NCI-H526 (cell line): ENCODE measurements at places on chromosomes 7 and 10.

DNA sequence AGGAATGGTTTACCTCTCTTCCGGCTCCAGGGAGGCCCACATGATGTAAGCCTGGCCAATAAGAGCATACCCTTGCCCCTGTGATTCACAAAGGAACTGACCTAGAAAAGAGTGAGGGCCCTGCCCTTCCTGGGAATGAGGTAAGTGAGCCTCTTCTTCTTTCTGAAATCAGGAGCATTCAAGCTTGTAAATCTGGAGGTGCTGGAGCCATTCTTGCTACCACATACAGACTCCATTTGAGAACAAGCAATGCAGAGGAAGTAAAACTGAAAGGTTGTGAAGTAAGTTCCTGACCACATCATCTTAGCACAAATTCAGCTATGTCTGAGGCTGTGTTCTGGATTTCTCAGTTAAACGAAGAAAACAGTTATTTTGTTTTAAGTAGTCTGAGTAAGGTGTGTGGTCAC is 132.2 kb downstream of the CD36 start:
- no peak for DNase-seq

DNA sequence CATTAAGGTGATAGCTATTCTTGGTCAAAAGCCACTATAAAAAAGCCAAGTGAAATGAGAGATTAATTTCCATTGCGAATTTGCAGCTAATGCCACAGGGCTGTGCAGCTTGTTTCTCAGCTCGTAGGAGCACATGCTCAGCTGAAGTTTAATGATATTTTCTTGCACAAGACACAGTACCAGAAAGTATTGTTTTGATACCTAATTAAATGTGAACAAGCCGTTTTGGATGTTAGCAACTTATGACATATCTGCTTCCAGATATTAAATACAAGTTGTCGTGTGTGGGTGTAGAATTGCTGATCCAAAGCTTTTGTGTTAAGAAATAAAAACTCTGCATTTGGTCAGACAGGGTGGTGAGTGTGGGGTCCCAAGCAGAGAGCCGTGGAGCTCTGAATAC is 47.2 kb downstream of the ADARB2 start:
- DNase-seq, result no peak

- no peak for DNase-seq
Measured at GRCh38 chr7:82926477-82926876, 236.2 kb downstream of the PCLO start.

DNA sequence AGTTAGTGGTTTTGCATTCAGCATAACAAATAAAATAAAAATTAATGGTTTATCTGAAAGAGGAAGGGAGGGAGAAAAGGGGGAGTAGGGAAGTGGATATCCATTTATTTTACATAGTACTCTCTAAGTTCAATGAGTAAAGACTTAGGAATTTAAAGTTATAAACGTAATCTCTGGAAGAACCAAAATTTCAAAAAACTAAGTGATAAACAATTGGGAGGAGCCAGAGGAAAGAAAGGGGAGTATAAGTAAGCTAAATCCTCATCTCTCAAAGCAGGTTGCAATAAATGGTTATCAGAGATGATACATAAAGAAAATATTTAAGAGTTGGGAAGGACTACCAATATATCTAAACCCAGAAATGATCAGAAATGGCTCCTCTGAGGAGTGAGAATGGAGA is 46.4 kb downstream of the ANK3 start:
- DNase-seq, result no peak

- DNase-seq, result no peak
Measured at GRCh38 chr10:123552760-123553554, 113.2 kb upstream of the GPR26 start.

DNA sequence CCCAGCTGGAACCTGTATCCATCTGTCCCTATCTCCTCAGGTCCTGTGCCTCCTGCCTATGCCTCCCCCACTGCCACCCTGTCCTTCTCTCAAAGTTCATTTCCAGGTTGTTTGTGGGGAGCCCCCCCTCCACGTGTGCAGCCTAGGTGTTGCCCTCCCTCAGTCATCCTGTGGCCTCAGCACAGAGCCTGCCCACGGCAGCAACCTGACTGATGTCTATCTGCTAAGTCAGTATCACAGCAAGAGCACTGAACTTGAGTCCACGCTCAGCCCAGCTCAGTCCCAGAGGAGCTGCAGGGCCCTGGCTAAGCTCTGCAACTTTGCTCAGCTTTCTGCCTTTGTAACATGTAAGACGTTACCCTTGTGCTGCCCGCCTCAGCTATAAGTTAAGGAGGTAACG is 28.7 kb downstream of the FAM53B start:
- no peak for DNase-seq

DNA sequence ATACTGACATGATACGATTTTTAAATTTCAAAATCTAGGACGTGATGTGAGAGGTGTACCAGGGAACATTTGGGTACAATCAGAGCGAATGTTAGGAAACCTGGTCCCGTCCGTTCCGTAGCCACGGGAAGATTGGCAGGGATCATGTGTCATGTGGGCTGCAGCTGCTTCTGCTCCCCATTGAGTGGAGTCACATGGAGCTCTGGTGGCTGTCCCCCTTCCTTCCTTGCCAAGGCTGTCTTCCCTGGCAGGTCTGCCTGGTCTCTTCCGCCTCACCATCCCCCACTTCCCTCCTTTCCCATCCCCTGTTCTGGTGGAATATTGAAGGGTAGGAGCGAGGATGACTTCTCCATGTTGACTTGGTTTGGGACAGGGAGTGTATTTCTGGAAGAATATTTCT is 33.8 kb upstream of the FAM180A start:
- DNase-seq, result no peak

DNA sequence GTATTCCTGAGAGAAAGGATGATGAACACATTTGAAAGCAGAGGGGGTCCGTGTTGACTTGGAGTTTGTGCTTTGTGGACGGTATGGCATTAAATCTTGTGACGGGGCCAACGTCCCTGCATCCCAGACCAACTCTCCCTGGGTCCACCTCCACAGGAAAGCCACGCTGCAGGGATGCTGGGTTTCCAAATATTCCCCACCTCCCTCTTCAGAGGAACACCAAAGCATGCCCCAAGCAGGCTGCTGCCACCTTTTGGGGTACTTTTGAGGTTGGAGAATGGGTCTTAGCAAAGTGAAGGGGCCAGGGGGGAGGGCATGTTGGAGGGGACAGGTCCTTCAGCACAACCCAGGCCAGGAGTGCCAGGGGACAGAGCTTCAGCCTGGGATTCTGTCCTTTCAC is 504.4 kb downstream of the TCERG1L start:
- DNase-seq, result no peak

GRCh38 chr7:114988755-114989375 is 67.0 kb downstream of the MDFIC start:
- no peak for DNase-seq

- DNase-seq, result no peak
Measured at GRCh38 chr10:21138769-21139340, 241.7 kb upstream of the NEBL start.

GRCh38 chr7:20005081-20005480 is 212.1 kb downstream of the MACC1 start:
- no peak for DNase-seq

GRCh38 chr10:30823651-30824050 is 194.1 kb upstream of the LYZL2 start:
- DNase-seq, result no peak

- DNase-seq, result no peak
Measured at GRCh38 chr7:132544999-132545398, 31.3 kb downstream of the PLXNA4 start.

DNA sequence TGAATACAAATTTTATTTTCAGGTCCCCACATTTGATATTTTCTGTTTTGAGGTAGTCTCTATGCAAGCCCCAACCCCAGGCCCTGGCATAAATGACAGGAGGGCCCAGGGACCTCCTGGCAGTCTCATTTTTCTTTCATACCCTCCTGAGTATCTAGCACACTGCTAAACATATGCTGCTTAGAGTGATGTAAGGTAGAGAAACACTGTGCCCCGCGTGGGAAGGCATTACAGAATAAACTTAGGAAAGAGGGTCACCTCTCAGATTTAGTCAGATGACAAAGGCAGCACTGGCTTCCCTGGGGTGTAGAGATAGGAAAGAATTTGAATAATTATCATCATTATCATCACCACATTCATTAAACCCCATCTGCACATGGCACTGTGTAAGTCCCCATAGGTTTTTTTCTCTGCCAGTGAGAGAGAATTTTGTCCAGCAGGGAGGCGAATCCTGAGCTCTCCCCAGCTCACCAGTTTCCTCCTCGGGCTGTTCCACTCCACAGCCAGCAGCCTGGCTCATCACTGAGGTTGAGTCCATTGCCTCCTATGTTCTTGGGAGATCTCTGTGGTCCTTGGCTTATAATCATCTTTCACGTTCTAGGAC is 507.3 kb upstream of the GALNT17 start:
- DNase-seq, result no peak

- no peak for DNase-seq
Measured at GRCh38 chr10:80700760-80701444, 163.2 kb downstream of the SH2D4B start.

DNA sequence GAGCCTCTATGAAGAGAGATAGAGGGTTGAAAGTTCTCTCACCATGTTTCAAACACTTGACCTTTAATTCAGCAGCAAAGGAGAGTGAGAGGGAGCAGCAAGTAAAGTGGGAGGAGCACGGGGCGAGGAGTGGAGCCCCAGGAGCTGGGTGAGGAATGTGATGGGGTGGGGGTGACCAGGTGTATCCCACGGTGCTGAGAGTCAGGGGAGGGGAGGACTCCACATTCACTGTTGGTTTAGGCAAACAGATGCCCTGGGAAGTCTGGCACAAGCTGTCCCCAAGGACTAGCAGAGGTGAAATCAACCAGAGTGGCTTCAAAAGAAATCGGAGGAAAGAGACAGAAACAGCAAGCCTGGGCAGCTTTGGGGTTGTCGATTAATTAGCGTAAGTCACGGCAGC is 101.8 kb upstream of the PITRM1 start:
- DNase-seq, result no peak

- no peak for DNase-seq
Measured at GRCh38 chr7:24843821-24844434, 86.7 kb upstream of the GSDME start.

DNA sequence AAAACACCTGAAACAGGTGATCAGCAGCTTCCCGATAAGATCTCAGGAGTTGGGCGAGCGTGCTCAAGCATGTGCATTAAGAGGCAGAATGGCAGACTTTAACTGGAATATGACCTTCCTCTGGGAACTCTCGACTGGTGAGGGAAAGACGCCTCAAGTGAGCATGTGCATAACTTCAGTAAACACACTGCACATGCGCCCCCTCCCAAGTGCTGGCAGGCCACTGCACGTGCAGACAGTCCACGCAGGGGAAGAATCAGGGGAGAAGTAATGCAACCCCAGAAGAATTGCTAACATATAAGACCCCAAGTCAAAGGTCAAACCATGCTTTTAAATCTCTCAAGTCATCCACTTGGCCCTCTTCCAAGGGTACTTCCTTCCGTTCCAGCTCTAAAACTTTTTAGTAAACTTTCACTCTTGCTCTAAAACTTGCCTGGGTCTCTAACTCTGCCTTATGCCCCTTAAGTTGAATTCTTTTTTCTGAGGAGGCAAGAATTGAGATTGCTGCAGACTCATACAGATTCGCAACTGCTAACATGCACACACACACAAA is 541.0 kb downstream of the TNS3 start:
- DNase-seq, result no peak

DNA sequence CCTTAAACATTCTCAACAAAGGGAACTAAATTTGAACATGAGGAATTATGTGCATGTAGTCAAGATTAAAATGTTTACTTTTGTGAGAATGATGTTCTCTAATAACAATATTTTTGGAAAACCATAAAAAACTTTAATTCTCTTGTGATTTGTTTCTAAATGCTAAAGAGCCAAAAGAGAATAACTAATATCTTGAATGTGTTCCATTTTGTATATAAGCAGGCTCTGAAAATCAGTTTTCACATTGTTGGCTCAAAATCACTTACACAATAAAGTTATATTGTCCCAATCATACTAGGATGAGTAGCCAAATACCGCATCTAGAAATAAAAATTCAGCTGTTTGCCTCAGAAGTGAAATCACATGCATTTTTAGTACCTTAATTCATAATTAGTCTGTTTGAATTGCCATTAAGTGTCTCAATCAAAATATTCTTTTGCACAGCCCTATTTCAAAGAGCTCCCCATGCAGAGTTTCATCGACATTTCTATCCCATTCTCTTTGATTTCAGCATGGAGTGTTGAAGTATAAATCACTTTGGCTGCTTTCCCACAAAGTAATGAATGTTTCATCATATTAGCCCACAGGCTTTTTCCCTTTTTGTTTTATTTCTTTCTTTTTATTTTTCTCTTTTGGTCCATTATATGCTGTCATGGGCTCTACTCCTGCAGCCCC is 420.3 kb upstream of the POM121L12 start:
- no peak for DNase-seq

GRCh38 chr10:120314442-120314841 is 142.6 kb upstream of the PLPP4 start:
- DNase-seq, result no peak

DNA sequence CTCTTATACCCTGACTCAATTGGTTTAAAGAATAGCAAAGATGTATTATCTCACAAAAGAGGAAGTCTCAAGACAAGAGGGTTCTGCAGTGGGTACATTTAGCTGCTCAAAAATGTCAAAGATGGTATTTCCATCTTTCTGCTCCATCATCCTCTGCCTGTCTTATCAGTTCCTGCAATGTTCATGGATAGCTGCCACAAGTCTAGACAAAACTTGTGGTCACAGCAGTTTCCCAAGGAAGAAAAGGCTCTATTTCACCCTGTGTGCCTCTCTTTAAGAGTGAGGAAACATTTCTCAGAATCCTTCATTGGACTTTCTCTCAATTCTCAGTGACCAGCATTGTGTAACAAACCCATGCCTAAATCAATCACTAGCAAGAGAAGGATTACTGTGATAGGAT is 634.2 kb upstream of the AUTS2 start:
- no peak for DNase-seq

- DNase-seq, result no peak
Measured at GRCh38 chr10:61166065-61166464, 222.1 kb upstream of the RHOBTB1 start.

GRCh38 chr7:157545681-157546060 is 208.9 kb downstream of the DNAJB6 start:
- no peak for DNase-seq

DNA sequence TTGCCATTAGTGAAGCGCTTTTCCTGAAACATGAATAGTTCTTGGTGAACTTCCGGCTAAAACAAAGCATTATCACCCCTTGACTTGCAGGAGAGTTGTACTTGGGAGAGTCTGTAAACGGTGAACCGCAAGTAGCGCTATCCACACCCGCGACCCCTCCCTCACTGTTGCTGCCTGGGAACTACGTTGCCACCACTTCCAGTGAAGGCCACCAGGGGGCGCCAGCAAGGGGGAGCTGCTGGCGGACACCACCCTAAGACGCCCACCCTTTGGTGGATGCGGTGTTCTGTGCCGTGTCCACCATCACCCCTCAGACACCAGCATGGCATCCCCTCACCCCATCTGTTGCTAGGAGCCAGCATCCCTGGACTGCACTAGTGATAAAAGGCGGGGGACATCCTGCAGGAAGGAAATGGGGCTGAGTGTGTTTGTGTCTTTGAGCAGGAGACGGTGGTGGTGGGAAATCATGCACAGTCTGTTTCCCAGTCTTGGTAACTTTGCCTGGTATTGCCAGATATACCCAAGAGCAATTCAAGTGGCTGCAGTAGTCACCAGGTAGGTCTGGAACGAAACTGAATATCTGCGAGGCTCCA is 298.2 kb downstream of the FRMD4A start:
- peak; percentile 11 for DNase-seq
